ENCODE measurements at places on chromosomes 5 and 9.

- no peak for DNase-seq
Measured at GRCh38 chr5:140690376-140690932, 716 bp downstream of the HARS1 start.

DNA sequence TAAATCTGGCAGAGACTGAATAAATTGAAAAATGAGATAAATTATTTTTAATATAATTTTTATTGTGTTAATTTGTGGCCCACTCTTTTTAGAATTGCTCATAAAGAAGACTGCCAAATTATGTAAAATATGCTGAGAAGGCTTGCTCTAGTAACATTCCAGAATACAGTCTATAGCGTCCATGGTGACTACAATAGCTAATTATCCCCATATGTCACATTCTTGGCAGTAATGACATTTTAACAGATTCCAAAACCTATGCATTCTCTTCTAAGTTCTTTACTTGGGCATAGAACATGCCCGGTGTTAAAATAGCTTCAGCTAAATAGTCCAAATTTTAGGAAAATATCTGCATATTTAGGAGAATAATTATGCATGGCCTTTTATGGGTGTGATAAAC lies 697.0 kb upstream of the SEMA6A start:
- DNase-seq = no peak

DNA sequence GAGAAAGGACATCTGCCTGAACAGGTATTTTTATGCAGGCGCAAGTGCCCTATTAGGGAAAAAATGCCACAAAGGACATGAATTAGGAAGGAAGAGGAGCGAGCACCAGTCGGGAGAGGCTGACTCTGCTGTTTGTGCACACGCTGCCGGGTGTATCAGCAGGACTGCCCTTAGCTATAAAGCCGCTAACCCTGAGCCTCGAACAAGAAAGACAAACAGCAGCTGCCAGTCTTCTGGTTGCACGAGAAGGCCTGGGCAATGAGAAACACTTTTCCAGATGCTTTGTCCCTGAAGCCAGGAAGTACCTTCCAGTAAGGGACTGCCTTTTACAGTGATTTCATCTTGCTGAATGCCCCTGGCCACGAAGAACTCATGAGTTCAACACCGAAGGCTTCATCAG lies 12.6 kb downstream of the QSOX2 start:
- no peak for DNase-seq

DNA sequence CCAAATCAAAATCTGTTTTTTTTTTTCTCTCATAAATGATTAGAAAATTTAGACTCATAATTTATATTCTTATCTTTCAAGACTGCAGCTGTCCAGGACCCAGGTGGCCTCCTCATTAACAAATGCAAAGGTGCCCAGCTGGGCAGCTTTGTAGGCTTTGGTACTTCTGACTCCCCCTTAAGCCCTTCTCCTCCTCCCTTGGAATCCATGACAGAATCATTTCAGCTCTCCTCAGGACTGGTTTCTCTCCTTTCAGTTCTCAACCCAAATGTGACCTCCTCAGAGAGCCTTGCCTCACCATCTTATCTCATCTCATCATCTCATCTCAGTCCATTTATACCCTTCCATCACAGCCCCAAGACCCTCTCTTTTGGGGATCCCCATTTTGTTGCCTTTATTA lies 221.7 kb downstream of the KIAA0825 start:
- DNase-seq = no peak

GRCh38 chr5:170427672-170428236 lies 38.6 kb upstream of the KCNMB1 start:
- peak; percentile 58 for DNase-seq

DNA sequence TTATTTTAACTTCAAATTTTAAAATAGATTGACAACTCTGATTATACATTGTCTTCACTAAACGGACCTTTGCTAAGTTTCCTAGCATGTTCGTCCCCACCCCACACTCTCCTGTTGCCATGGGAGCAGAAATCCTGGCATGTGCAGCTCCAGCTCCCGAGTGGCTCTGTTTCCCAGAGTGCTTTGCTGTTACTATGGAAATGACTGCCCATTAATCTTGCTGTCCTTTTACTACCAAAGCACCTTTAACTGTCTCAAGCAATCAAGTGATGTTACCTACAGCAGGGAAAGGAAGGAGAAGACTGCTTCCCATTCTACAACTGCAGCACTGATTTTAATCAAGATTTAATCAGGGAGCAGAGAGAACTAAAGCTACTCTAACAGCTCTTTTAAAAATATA lies 212.0 kb upstream of the KIF2A start:
- peak; percentile 50 for DNase-seq

GRCh38 chr9:6723881-6724420 lies 33.8 kb upstream of the KDM4C start:
- DNase-seq = no peak

DNA sequence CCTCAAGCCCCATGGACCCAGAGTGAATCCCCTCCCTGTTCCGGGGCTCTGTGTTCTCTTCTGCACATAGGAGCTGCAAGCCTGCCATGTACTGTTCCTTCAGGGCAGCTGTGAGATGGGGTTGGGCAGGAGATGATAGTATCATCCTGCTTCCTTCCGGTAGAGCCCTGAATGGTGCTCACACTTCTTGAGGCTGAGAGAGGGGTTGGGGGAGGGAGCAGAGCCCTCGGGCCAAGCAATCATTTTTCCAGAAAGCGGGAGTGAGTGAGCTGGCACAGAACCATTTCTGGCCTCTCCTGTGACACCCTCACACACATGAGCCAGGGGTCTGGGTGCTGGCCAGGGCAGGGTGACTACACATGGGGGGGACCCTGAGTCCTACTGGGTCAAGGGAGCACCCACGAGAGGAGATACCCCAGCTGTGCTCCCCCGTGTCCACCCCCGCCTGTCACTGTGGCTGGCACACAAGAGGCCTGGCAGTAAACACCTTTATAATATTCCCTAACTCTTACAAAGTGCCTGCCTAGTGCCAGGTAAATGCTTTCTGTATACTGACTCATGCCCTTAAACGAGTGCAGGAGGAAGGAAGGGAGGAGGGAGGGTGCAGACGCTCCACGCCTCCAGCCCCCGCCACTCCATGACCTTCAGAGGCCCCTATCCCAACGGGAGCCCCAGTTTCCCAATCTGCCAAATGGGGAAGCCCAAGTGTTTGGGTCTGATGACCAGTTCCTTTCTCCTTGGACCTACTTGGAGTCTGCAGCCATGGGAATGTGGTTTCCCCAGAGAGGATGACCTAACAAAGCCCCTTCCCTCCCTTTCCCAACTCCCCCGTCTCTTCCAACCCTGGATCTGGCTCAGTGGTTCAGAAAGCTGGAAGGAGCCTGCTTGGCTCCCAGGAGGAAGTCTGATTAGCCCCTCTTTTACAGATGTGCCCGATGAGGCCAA lies 15.5 kb downstream of the AKNA start:
- DNase-seq = no peak

- no peak for DNase-seq
Measured at GRCh38 chr5:36590513-36591286, 15.7 kb upstream of the SLC1A3 start.

- no peak for DNase-seq
Measured at GRCh38 chr5:9533096-9533495, 12.8 kb downstream of the SEMA5A start.

GRCh38 chr9:91844190-91844589 lies 105.8 kb downstream of the ROR2 start:
- DNase-seq = no peak

GRCh38 chr5:124701016-124701415 lies 45.4 kb downstream of the ZNF608 start:
- no peak for DNase-seq

DNA sequence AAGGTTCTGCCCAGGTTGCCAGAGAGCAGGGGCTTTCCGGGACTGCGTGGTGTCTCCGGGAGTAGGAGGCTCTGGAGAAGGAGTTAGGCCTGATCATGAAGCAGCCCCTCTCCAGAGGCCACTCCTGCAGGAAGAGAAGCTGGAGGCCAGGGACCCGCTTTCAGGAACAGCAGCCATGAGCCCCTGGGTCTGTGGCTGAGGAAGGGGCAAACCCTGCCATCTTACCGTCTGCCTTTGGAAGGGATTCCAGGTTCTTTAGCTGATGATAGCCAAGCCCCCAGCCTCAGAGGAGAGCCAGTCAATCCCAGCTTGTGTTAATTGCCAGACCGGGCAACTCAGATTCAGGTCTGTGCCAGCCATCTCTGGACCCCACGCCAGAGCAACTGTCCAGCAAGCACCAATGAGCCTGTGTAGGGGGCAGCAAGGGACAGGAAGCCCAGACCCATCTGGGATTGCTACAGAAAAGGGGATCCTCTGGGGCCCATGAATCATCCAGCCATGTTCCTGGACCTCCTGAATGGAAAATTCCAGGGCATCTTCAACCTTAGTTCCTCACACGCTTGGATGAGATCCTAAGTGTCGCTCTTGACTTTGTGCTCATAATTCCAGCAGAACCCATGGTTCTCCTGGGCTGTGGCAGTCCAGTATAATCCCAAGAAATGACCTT lies 42.7 kb upstream of the MVB12B start:
- no peak for DNase-seq

GRCh38 chr9:16369427-16369826 lies 501.0 kb downstream of the BNC2 start:
- no peak for DNase-seq

GRCh38 chr5:170112876-170113521 lies 7.3 kb downstream of the FOXI1 start:
- DNase-seq = no peak

DNA sequence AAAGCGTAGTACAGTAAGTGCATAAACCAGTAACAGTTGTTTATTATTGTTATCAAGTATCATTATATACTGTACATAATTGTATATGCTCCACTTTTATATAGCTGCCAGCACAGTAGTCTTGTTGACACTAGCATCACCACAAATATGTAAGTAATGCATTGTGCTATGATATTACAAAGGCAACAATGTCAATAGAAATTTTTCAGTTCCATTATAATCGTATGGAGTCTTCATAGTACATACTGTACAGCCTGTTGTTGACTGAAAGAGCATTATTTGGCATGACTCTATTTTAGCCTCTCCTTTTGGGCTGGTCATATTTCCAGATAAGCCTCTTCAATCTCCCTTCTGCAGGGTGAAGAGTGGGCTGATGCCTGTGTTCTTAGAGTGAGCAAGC lies 40.4 kb downstream of the CFAP95 start:
- DNase-seq = no peak
